A549 treated with GW870086 at 1 μM for 4 hours (cell line): ENCODE measurements at places on chromosomes 12 and 14. TPM values are rescaled to one million over a fixed set of nuclear protein-coding genes. Genes with fewer than 3 reads are reported as not detected.

The ERO1A gene
- total RNA-seq, result 43.6 to 63.9 TPM (median 54.6 TPM) in 5 replicates

The ERBB3 gene
- 0.95 to 3.0 TPM (median 1.4 TPM) in 5 replicates for total RNA-seq

The BMAL2 gene
- total RNA-seq, result 13.3 to 18.7 TPM (median 16.4 TPM) in 5 replicates

The ZNF268 gene
- 8.5 to 14.3 TPM (median 11.4 TPM) in 5 replicates for total RNA-seq

The CLEC6A gene
- not detected in 5 replicates for total RNA-seq

The MAGOHB gene
- 48.5 to 60.4 TPM (median 51.3 TPM) in 5 replicates for total RNA-seq
